WTC11 (cell line): ENCODE measurements at places on chromosomes 4 and X.
A peak's percentile ranks its signal among the peaks of the same experiment; 100 is the strongest.

DNA sequence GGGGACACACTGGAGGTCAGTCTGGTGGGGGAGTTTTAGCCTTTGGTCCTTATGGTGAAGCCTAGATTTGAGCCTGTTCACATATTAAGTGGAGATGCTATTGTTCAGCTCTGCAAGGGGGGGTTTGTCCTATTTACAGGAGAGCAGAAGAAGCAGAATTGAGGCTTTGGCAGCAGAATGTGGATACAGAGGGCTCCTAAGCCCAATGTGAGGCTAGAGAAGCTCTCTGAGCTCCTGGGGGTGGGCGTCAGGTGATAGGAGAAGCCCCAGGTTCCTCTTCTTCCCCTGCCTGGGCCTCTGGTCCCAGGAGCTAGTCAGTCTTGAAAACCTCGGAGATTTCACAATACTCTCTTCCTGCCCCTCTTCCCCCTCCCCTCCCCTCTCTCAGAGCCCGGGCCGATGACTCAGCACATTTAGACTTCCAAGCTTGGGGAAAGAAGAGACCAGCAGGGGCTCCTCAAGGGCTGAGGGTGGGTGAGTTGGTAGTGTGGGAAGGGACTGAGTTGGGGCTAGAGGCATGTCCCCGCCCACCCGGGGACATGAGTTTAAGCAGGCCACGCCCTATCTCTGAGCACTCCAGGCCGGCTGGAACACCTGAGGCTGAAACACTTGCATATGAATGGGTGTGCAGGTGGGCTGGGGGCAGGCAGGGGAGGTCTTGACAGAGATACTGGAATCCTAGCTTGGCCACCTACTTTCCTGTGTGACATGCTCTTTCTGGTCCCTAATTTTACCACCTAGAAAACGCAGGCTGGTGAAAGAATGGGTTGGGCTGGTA, 3.4 kb downstream of the TFE3 start:
- DNase-seq: peak; percentile 85

GRCh38 chr4:75889537-75890199, 12.6 kb downstream of the PPEF2 start:
- DNase-seq: no peak

DNA sequence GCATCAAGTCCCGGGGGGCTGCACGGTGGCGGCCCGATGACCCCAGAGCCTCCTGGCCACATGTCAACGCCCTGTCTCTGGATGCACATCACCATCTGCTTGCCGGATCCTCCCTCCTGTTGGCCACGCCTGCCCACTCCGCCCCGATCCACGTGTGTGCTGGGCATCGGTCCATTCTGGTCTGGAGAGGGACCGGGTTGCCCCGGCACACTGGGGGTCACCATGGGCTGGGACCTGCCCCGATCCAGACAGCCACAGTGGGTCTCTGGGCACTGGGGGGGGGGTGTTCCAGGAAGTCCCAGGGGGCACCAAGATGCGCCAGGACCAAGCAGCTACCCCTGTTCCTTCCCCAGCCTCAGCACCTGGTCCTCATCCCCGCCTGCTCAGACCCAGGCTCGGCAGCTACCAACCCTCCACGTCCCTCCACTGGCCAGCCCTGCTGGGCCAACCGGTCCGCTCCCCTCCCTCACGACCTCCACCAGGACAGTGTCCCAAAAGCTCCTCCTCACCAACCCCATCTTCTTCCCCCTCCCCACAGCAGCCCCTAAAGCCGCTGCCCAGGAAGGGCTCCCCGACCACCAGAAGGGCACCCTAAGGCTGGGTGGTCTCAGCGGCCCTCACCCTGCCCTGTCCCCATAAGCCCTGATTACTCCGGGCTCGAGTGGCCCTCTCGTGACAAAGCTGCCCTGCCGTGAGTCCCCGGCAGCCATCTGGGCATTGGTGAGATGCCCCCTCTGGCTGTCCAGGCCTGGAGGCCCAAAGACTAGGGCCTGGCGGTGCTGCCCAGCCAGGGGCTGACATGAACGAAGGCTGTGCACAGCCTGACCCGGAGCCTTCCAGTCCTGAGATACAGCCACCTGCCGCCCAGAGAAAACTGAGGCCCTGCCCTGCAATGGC, 4.6 kb downstream of the CTBP1 start:
- no peak for DNase-seq

DNA sequence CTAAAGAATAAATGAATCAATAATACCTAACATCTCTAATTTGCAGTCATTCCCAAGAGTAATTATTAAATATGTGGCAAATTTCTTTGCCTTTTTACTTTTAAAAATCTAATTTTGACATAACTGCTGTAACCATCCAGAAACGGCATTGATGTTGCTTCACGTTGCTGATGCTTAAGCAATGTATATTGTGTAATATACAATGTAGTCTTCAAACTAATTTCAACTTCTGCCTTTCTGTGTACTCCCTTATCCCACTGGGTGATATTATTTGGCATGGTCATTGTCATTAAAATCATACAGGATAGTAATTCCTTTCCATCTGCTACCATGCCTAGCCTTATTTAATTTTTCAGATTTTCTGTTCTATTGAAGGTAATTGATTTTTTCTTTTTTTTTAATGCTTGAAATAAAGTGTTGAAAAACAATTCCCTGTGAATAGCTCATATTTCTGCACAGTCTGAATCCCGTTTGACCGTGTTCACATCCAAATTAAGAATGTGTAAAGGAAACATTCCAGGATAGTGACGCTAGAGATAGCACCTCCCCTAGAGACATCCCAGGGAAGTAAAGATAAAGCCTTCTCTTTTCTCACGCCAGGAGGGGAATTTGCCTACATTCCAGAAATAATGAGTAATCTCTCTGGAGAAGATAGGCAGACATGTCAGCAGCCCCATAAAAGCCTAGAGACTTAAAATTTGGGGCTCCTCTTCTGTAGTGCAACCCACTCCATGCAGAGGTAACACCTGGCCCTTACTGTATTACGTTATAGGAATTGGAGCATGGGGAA, 8.6 kb downstream of the FAM200B start:
- DNase-seq: no peak

- DNase-seq: no peak
Measured at GRCh38 chrX:104376937-104377336, 122.2 kb upstream of the ESX1 start.
